GM19239 (cell line): ENCODE measurements at places on chromosomes 12 and 14.

GRCh38 chr12:25866586-25867378 lies 91.7 kb upstream of the RASSF8 start:
- no peak for DNase-seq

GRCh38 chr14:52179141-52179790 lies 88.2 kb upstream of the PTGDR start:
- DNase-seq, result no peak

- DNase-seq, result no peak
Measured at GRCh38 chr12:89544681-89545184, 18.9 kb upstream of the POC1B start.

DNA sequence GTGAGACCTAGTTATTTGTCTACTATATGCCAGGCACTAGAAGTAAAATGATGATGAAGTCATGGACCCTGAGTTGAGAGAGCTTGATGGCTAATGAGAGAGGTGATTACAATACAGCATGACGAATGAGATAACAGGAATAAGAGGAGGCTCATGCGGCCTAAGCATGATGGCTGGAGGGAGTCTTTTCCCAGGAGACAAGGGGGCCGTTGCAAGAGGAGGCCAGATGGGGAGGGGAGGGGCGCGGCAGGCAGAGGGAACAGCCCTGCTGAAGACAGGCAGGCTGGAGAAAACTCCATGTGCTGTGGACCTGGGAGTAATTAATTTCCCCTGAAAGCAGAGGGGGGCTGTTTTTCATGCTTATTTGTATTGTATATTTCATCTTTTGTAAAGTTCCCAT lies 144.7 kb upstream of the RFLNA start:
- no peak for DNase-seq

- no peak for DNase-seq
Measured at GRCh38 chr14:50533241-50533705, 904 bp upstream of the MAP4K5 start.

DNA sequence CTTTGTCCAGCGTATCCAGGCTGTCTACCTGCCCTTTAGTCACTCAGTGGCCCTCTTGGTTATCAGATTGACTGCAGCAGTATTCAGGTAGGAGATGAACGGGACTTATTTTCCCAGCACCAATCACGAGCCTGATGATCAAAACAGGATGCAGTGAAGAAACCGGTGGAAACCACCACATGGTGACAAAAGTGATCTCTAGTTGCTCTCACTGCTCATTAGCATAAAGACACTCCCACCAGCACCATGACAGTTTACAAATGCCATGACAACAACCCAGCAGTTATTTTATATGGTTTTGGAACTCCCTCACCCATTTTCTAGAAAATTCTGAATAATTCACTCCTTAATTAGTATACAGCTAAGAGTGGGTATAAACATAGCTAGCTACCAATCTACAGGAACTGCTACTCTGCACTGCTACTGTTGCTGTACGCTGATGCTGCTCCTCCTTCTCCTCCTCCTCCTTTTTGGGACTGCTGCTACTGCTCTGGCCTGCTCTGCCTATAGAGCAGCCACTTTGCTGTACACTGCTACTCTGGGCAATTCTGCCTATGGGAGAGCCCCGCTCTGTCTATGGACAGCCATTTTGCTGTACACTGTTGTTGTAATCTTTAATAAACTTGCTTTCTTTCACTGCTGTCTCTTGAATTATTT lies 142.5 kb upstream of the SSTR1 start:
- no peak for DNase-seq

- DNase-seq, result no peak
Measured at GRCh38 chr12:70448371-70448770, 82.3 kb downstream of the KCNMB4 start.

- no peak for DNase-seq
Measured at GRCh38 chr14:95394297-95395097, 74.8 kb upstream of the CLMN start.

GRCh38 chr12:111573476-111573875 lies 25.6 kb downstream of the ATXN2 start:
- DNase-seq, result no peak

DNA sequence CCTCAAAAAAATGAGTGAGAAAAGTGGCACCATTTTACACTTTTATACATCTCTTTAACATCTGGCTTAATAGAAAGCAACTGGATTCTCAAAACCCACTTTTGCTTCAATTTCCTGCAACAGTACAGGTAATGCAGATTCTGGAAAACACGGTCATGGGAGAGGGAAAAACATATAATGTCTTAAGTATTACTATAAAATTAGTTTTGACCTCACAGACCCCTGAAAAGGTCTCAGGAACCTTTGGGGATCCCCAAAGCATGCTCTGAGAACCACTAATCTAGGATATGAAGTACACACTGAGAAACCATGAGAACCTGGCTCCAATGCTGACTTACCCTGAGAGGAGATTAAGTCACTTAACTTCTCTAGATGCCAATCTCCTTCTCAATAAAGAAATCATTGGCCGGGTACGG lies 64.7 kb downstream of the PPP2R5E start:
- DNase-seq, result no peak

DNA sequence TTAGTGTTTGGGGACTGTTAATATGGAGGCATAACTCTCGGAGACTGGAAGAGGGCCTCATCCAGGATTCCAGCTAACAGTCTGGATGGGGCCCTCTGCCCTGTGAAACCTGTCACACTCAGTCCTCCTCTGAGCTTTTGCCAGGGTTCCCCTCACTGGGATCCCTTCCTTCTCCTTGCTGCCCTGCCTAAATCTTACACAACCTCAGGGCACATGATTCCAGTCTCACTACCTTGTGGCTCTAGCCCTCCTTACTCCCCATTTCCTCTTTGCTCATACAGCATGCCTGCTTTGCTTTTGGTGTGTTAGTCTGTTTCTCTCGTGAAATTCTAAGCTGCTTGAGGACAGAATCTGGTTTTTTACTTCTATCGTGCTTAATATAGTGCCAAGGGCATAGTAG lies 942 bp upstream of the GSG1 start:
- DNase-seq, result no peak

- DNase-seq, result no peak
Measured at GRCh38 chr12:56021889-56022497, 1.1 kb downstream of the IKZF4 start.

DNA sequence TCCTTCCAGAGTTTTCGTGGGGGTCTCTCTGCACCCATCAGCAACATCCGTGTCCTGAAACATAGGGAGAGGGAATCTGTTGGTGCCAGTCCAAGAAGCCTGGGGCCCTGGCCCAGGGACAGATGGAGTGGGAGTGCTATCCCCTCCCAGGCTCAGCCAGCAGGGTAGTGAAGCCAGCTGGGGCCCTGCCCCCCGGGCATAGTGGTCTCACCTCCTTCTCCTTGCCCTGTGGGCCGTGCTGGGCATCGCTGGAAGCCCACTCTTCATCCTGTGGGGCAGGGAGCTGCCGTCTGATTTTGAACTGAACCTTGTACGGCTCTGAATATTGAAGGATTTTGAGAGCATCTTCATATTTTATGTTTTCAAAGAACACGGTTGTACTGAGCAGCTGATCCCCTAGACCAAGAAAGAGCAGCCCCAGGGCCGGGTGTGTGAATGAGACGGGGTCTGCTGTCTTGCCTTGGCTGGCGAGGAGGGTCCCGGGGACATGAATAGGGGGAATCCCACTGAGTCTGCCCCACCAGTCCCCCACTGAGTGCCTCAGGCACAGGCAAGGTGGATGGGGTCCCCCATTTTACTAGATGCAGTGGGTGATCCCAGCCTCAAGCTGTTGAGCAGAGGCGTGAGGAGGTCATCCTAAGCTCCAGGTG lies 23.3 kb downstream of the AHNAK2 start:
- no peak for DNase-seq

- DNase-seq, result no peak
Measured at GRCh38 chr14:92704036-92704804, 44.2 kb downstream of the LGMN start.

- DNase-seq, result no peak
Measured at GRCh38 chr12:52494100-52494499, 1.0 kb upstream of the KRT6A start.

GRCh38 chr12:90253674-90254181 lies 545.1 kb upstream of the ATP2B1 start:
- peak; percentile 49 for DNase-seq

DNA sequence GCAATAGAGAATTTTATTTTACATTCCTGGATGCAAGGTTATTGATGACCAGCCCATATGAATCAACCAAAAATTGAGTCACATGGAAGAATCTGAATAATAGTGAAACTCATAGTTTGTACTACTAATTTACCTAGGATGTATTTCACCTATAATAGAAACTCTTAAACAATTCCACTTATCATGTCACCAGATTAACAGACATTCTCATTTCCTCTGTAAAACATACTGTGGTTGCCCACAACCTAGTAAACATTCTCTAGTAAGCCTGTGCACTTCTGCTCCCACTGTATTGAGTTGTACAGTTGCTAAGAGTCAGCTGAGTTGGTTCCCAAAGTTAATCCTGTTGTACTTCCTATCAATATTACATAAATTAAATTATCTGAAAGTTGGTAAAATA lies 196.6 kb upstream of the TMTC1 start:
- no peak for DNase-seq

GRCh38 chr12:51171884-51172514 lies 936 bp downstream of the TFCP2 start:
- no peak for DNase-seq

GRCh38 chr14:93274055-93274806 lies 58.6 kb downstream of the BTBD7 start:
- no peak for DNase-seq

DNA sequence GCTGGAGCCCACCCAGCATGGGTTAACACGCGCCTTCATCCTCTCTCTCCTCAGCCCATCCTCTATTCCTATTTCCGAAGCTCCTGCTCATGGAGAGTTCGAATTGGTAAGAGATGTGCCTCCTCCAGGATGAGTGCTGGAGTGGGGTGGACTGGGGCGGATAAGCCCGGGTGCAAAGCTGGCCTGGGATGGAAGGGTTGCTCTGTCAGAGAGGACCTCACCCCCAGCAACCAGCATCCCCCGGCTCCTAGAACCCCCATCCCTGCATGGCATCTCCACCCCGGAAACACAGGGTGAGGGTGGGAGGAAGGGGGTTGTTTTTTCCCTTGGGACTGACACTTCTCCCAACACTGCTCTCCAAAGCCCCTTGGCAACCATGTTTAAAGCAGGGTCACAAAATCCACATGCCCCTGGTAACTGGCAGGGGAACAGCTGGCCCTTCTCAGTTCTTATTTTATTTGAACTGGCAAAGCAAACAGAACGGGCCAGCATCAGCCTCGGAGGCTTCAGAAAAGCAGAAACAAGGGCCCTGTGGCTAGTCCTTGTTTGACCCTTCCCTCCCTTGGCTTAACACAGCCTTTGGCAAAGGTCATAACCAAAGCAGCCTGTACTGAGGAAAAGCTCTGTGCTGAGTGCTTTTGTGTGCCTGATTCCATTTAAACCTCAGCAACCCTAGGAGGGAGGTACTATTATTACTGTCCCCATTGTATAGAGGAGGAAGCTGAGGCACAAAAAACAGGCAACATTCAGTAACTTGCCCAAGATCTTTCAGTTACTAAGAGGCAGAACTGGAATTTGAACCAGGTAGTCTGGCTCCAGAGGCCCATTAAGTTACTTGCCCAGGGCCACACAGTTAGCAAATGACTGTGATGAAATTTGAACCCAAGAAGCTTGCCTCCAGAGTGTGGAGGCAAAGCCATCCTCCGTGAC lies 4.2 kb downstream of the GSTZ1 start:
- DNase-seq, result no peak

DNA sequence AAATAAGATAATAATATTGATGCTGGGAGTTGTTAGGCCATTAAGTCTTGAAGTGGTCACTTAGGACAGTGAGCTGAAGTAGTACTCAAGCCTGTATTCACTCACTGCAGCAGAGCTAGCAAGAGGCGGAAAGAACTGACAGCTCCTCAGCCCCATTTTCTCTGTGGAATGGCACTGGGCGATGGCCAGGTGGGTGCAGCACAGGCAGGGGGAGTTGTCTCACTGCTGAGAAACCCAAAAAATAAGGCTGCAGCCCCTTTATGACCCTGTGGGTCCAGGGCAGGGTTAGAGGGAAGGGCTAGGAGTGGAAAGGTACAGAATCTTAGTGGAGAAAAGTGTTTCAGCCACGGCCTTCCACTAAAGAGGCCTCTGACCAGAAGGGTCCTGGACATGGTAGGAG lies 35.5 kb downstream of the PDZRN4 start:
- DNase-seq, result no peak

DNA sequence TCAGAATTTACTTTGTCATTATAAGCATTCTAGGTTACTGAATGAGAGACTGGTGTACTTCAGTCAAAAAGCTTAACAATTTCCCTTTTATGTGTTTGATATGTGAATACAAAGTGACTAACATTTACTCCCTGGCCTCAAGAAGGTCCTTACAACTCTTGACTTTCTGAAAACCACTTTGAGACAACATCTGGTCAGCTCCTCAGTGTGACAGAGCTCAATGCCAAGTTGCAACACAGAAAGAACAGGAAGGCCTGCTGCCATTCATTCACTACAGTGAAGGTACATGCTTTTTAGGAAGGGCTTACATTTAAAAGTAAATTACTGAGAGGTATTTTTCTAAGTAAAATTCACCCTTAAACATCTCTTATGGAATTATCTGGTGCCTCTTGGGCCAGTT lies 2.3 kb upstream of the NAA30 start:
- no peak for DNase-seq

DNA sequence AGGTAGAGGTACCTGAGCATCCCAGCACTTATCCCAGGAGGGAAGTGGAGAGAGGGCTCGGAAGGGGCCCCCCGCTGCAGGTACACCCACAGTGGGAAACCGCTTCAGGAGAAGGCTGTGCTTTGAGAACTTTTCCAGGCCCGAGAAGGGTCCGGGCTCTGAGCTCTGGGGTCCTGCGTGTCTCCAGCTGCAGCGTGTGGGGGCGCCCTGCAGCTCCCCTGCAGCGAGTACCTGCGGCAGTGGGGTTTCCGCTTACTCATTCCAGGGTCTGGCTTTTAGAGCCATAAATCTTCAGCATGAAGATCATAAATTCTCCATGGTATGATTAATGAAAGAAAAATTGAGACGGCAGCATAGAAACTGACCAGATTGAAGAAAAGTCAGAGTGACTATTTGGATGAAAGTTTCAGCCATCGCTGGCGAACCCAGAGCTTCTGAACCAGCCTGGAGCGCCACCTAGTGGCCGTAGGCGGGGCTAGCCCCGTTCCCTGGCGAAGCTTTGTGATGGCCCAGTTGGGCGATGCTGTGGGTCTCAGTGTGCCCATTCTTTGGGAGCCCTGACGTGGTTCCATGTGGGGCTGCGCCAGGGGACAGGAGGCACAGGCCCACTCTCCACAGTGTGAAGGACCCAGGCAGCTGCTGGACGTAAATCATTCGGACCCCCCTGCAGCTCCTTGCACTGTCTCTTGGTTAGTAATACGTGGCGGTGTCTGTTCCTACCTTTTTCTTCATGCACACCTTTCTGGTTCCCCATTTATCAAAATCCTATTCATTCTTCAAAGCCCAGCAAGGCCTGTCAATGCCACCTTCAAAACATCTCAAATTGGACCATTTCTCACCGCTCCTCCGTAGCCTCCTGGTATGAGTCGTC lies 198.2 kb downstream of the TSPAN9 start:
- peak; percentile 94 for DNase-seq

GRCh38 chr12:56688846-56689109 lies 694 bp upstream of the PTGES3 start:
- DNase-seq, result no peak

GRCh38 chr14:50000380-50001150 lies 107.7 kb downstream of the ARF6 start:
- DNase-seq, result no peak
